Activated CD4-positive, alpha-beta T cell treated with anti-CD3 and anti-CD28 coated beads, Interleukin-2, Interleukin-4, amounts not matched to agents 100 ng/mL and 50 ng/mL, durations not matched to agents 16 hours and 8 hours (primary cell): ENCODE measurements at places on chromosomes 1 and 21.
A peak's percentile ranks its signal among the peaks of the same experiment; 100 is the strongest.

DNA sequence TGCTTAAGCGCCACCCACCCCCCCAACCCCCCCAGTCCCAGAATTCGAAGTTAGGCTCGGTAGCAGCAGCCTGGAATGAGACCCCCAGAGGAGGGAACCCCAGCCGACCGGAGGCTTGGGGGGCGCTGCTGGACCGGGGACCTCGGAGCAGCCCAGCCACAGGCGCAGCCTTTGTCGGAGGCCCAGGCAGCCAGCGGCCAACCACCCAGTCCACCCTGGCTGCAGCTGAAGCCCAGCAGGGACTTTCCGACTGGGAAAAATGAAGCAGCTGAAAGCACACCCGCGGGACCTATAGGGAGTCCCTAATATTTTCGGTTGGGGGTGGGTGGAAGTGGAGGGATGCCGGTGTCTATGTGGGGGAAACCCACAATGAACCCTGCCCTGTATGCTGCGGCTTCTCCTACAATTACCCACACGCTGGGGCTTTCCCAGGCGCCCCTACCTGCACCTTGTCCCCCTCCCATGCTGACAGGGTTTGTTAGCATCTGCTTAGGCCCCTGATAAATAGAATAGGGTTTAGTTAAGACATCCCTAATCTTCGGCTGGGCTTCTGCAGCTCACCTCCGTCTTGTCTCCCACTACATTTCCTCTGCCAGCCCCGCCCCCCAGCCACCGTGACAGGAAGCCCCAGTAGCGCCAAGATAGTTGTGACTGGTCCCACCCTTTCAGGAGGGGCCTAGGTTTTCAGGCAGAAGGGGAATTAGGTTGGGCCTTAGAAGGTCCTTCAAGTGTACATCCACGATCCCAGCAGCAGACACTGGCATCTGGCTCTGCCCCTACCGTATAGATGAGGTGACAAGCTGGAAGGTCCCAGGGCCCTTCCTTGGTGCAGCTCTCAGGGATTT, 838 bp downstream of the CCDC28B start:
- DNase-seq = peak; percentile 74

DNA sequence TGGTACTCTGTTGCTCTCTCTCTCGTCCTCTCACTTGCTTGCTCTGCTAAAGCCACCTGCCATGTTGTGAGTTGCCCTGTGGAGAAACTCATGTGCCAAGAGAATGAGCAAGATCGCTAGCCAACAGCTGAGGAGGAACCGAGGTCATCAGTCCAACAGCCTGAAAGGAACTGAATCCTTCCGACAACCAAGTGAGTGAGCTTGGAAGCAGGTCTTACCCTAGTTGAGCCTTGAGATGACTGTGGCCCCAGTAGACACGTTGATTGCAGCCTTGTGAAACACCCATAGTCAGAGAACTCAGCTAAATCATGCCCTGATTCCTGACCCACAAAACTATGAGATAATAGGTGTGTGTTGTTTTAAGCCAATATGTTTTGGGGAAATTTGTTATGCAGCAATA, 48.1 kb upstream of the BACH1 start:
- DNase-seq = no peak

- DNase-seq = no peak
Measured at GRCh38 chr1:10834770-10835412, 38.4 kb upstream of the CASZ1 start.

DNA sequence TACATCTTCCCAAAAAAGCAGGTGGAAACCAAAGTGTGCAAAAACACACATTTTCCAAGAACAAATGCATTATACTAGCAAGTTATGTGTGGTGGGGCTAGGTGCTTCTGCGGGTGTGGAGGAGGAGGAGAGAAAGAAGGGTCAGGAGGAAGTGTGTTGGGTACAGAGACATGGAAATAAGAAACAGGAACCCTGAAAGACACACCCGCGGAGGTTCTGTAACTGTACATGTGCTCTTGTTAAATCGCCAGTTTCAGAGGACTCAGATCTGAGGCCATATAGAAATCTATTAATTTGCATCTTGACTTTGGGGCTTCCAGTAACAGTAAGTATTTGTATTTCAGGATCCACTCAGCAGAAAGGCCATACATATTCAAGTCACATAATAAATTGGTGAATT, 30.9 kb downstream of the ERG start:
- no peak for DNase-seq

DNA sequence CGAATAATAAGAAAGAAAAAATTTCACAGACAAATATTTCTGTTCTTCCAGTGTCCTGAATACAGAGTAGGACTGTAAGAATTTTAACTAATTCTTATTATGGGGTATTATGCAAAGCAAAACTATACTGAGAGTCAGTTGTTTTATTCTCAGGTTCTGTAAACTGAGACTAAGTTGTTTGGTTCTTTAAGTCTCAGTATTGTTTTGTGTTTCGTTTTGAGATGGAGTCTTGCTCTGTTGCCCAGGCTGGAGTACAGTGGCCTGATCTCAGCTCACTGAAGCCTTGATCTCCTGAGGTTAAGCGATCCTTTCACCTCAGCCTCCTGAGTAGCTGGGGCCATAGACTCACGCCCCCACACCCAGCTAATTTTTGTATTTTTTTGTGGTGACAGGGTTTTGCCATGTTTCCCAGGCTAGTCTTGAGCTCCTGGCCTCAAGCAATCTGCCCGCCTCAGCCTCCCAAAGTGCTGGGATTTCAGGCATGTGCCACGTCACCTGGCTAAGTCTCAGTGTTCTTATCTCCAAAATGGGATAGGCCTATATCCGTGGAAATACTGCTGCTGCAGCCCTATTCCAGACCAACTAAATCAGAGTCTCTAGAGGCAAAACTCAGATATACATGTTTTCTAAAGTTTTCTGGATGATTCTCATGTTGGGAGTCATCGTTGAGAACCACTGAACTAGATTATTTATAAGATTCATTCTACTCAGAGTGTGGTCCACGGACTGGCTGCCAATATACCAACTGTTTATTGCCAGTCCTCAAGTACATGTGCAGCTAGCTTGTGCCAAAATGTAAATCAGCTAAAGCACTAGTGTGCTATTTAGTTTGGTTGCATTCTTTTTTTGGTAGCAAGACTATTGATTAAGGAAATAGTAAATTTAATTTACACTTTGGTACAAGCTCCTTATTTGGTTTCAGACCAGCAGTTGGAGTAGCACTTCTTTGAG, 116.6 kb downstream of the HS2ST1 start:
- peak; percentile 11 for DNase-seq

GRCh38 chr1:11158720-11159321, 30.3 kb upstream of the ANGPTL7 start:
- no peak for DNase-seq

GRCh38 chr1:230163205-230163604, 96.2 kb downstream of the GALNT2 start:
- no peak for DNase-seq

DNA sequence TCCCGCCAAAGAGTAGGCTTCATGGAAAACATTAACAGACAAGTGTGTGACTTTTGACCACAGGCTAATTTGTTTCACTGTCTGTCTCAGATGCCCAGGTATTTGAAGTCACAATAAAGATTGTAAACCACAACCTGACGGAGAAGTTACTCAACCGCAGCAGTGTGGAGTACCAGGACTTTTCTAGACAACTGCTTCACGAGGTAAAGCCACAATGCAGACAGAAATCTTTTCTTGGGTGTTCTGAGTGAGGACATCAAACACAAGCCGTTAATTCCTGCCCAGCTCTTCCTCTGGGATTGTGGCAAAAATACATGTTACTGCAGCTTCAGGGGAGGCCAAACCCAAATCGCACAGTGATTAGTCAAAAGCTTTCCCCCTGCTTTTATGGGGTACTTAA, 31.0 kb downstream of the UMODL1 start:
- no peak for DNase-seq

DNA sequence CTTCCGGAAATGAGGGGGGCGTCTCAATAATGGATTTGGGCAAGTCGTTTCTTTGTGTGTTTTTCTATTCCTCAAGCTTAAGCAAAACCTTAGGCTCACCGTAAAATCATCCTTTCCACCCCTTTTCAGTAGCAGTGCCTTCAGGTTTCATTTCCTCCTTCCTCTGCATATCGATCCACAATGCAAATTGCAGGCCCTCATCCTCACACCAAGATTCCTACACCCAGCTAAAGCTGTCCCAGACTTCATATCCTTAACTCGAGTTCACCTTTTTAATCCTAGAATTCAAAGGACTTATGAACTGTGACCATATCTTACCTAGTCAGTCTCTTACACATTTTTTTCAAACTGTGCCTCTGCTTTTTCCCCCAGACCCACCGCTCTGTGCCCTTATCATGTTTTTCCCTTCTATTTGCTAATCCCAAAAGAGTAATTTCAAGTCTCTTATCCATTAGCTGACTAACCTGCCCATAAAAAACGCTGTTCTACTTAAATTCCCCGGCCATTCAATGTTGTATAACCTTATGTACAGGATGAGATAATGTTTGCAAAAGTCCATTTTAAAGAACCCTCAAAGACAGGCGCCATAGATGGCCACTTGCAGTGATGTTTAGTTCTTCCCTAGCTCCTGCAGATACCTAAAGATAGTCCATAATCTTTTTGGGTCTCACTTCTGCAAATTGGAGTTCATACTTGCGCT, 1.5 kb downstream of the AKIRIN1 start:
- DNase-seq = peak; percentile 22

GRCh38 chr1:67566803-67567377, 118.1 kb upstream of the GADD45A start:
- DNase-seq = no peak

DNA sequence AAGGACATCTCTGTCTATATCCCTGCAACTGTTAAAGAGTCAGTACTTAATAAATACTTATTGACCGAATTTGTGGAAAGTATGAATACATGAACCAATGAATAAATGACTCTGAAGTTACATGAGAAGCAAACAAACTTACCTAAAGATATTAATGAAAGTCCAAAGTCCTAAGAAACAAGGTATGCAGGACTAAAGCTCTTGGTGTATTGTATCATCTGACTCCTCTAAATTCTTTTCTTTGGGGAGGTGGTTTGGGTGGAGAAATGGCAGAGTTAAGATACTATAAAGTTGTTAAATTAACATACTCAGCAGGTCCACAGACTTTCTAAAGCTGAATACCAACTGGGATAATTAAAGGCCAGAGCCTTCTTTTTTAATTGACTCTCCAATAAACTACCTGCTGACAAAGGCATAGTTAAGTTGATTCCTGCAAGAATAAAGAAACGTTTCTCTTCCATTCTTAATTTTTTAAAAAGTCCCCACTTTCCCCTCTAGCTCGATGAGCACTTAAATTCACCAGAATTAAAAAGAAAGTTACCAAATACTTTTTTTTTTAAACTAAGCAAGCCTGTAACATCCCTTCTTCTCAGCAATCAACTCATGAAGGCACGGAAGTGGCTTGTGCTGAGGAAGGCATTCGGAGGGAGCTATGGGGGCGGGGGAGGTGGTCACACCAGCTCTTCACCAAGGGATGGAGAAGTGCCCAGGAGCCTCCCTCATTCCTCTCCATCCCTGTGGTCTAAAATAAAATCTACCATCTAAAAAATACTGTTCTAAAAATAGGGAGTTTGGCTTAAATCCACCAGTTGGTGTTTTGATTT, 61.1 kb downstream of the GADD45A start:
- DNase-seq = no peak

GRCh38 chr1:229674042-229674441, 48.0 kb downstream of the URB2 start:
- no peak for DNase-seq

DNA sequence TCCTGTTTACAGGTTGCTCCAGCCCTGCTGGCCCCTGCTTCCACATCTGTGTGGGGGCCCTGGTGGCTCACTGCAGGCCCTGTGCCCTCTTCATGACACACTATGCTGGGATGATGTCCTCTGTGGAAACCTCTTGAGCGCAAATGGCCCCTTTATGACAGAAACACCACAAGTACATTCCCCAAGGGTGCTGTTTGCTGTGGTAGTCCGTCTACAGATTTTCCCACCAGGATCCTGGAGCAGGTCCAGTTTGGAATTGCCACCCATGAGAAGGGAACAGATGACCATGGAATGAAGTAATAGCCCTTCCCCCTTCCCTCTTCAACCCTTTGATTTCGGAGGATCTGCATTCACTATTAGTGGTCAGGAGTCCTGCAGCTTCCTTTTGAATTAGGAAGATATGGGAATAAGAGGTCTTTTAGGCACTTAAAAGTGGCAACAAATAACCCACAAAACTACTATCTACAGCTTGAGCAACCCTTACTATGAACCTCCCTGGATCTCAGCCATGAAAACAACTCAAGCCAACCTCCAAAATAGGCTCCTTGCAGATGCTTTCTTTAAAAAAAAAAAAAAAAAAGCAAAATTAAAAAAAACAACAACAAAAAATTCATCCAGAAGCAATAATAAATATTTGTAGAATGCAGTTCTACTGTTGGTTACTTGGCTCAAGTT, 121.9 kb upstream of the TSPAN2 start:
- no peak for DNase-seq

DNA sequence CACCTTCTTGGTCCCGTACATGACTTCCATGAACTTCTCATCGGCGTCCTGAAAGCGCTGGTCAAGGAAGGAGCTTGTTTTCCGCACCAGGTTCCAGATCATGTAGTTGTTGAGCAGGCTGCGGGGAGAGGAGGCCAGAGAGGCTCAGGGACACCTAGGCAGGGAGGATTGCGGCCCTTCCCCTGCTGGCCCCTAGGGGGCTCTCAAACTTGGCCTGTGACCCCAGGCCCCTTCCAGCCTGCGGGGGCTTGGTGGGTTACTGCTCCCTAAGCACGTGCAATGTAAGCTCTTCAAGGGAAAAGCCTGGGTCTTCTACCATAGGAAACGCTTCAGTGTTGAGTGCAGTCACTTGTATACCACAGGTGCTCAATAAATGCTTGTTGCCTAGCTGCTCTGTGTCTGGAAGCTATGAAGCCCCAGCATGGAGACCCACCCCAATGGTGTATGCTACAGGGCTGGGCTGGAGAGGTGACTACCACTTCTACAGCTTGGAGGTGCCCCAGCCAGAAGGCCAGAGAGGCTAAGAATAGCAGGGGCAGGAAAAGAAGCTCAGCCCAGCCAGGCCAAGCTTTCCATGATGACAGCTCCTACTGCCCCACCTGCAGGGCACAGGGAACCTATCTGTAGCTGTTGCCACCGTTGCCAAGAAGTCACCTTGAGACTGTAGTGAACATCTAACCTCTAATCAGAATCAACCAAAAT, 45.1 kb downstream of the ECE1 start:
- no peak for DNase-seq

- DNase-seq = no peak
Measured at GRCh38 chr1:177444997-177445746, 274.4 kb downstream of the BRINP2 start.

DNA sequence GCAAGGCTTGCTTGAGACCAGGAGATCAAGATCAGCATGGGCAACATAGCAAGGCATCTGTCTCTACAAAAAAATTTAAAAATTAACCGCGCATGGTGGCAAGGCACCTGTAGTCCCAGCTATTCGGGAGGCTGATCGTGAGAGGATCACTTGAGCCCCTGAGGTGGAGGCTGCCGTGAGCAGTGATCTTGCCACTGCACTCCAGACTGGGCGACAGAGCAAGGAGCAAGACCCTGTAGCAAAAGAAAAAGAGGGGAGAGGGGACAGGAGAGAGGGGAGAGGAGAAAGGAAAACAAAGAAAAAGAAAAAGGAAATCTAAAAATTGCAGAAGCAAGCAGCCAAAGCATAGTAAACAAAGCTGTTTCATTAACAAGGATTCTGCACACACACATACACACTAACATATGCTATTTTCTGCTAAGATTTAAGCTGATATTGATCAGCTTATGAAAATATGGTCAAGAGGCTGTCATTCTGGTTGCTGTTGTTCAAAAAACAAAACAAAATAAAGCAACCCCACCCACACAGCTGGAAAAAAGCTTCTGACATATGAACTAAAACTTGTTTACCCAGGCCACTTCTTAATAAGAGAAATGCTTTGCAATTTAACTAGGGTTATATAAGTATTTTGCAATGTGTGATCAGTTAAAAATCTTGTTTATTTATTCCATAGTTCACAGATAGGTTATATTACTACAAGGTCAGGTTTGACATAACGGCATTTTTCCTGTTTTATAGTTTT, 1.8 kb downstream of the ARNT start:
- peak; percentile 6 for DNase-seq
